ENCODE measurements at places on chromosomes 12 and 14.

GRCh38 chr12:117328556-117329100 lies 32.8 kb downstream of the NOS1 start:
- DNase-seq: no peak

DNA sequence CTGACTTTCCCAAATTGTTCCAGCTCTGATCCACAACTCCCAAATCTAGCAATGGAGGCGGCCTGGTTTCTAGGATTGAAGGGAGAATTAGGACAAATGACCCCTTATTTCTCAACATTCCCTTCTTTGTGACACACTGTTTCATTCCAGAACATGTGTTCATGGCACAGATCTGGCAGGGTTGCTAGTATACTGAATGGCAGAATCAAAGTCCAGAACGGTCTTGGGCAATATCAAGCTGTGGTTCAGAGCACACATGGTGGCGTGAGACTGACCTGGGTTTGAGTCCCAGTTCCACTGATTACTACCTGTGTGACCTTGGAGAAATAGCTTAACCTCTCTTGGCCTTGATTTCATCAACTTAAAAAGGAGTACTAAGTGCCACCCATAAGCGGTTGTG lies 152.5 kb downstream of the SAMD4A start:
- no peak for DNase-seq

GRCh38 chr14:78530078-78530477 lies 359.9 kb downstream of the NRXN3 start:
- DNase-seq: no peak

DNA sequence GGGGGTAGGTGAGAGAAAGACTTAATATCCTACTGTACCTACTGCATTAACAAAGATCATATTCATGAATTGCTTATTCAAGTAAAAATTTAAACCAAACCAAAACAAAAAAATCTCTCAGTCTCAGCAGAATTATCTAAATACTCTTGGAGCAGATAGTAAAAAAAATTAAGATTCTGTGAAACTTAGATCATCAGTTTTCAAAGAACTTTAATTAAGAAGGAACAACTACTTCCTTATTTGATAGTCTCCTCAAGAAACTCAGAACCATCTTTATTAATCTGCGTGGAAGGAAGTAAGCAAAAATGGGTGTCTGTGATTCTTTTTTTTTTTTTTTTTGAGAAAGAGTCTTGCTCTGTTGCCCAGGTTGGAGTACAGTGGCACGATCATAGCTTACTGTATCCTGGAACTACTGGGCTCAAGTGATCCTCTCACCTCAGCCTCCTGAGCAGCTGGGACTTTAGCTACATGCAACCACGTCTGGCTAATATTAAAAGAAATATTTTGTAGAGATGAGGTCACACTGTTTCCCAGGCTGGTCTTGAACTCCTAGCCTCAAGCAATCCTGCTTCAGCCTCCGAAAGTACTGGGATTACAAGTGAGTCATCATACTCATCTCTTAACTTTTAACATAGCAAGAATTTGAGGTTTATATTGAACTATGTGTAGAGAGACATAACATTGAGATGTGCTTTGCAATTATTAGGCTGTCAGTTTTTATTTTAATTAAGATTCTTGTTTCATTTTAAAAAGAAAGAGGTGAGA lies 37.4 kb downstream of the GAS2L3 start:
- DNase-seq: no peak

- no peak for DNase-seq
Measured at GRCh38 chr14:59455411-59455810, 9.8 kb downstream of the GPR135 start.

DNA sequence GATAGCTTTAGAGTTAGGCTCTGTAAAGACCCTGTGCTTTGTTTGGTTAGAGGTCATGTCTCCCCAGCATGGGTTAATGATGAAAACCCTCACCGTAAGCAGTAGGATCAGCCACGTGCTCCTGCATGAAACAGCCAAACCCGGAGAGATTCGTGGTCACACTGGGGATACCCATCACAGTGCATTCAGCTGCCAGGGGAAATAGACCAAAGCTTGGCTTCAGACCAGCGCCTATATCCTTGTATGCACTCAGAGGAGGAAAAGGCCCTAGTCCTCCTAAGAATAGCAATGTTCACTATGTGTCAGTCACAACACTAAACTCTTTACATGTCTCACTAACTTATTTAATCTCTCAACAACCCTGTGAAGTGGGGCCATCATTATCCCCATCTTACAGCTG lies 16.3 kb downstream of the SPX start:
- no peak for DNase-seq

- DNase-seq: no peak
Measured at GRCh38 chr14:37597914-37598746, 2.7 kb downstream of the TTC6 start.

- DNase-seq: no peak
Measured at GRCh38 chr14:85118274-85118673, 411.7 kb upstream of the FLRT2 start.

- no peak for DNase-seq
Measured at GRCh38 chr14:48963231-48963790, 622.9 kb downstream of the RPS29 start.

GRCh38 chr12:130240831-130241590 lies 78.7 kb downstream of the FZD10 start:
- DNase-seq: no peak

- DNase-seq: no peak
Measured at GRCh38 chr14:74220991-74221390, 18.3 kb upstream of the VSX2 start.

DNA sequence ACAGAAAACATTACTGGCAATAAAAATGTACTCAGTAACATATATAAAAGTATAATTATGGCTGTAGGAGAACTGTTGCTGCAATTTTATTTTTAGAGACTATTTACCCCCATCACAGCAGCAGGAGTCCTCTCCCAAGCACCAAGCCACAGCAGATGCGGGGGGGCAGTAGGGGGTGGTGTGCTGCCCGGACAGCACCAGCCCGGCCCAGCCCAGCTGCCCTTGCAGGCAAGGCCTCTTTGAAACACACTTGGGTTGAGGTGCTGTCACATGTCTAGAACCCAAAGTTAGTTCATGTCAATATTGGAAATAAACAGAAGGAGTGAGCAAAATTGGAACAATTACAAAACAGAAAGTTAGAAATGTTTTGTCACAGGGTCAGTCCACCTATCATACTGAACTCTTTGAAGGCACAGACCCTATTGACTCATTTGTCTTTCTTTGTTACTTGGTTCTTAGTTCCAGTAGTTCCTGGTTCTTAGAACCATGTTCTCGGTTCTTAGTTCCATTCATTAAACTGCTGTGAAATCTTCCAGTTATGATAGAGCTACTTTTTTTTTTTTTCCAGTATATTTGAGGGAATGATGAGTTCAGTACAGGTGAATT lies 22.7 kb downstream of the CCNK start:
- no peak for DNase-seq

DNA sequence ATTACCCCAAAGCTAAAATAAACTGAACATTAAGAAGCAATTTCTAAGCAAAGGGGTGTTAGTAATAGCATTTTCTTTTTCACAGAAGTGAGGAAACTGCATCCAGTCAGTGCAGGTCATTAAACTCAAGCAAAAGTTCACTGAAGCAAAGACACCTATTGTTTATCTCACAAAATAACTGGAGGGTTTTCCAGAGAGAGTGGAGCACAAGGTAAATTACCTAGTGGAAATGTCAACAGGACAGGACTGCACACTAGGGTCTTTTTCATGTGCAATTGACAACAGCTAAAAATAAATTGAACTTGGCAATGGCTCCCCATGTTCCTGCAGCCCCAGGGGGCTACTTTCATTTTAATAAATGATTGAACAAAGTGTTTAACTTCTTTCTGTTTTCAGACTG lies 742.0 kb downstream of the GALC start:
- DNase-seq: no peak

DNA sequence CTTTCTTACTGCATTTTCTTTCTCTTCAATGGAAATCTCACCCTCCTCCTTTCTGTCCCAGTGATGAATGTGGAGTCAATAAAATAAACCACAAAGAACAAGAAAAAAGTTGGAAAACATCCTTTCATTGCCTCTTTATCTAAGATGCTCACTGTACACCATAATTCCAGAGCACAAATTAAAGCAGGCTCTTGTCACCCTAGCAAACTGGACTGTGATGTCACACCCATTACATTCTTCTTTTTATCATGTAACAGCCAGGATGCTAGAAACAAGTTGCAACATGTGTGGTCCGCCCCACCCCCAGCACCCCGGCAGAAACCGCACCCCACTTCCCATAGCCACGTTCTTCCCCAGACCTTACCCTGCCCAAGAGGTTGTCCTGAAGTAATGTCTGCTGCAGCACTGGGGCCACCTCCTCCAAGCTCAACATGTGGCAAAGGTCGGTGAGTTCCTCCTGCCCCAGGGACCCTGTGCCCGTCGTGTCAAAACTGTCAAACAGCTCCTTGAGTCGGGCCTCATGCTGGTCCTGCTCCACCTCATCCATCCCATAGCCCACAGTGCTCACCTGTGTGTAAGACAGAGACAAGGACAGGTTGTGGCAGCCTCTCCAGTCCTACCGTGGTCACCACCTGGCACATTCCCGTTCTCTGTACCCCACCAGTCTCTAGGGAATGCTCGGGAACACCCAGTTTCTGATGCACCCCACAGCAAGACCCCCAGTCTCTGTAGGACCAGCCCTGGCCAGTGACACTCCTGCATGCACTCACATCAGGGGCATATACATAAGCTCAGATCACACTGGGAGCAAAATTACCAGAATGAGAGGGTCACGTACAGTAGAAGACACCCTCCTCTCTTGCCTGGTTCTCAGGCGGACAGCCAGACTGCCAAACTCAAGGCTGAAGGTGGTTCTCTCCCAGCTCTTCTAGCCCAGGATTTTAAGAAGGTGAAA lies 9.2 kb downstream of the NIN start:
- no peak for DNase-seq

GRCh38 chr14:20477211-20477876 lies 8.1 kb downstream of the PNP start:
- DNase-seq: no peak

GRCh38 chr12:107732365-107732764 lies 28.6 kb downstream of the PRDM4 start:
- DNase-seq: no peak

DNA sequence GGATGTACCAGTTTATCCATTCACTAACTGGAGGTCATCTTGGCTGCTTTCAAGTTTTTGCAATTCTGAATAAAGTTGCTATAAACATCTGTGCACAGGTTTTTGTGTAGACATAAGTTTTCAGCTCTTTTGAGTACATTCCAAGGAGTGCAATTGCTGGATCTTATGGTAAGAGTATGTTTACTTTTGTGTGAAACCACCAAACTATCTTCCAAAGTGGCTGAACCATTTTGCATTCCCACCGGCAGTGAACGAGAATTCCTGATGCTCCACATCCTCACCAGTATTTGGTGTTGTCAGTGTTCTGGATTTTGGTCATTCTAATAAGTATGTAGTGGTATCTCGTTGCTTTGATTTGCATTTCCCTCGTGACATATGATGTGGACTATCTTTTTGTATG lies 150.5 kb upstream of the BCL2L14 start:
- no peak for DNase-seq

GRCh38 chr12:123713823-123714585 lies 1.9 kb downstream of the ATP6V0A2 start:
- no peak for DNase-seq

GRCh38 chr12:65918021-65918420 lies 93.7 kb downstream of the HMGA2 start:
- no peak for DNase-seq

GRCh38 chr12:122825773-122826724 lies 9.2 kb upstream of the HIP1R start:
- no peak for DNase-seq
